ENCODE measurements at places on chromosomes 4 and X.
A peak's percentile ranks its signal among the peaks of the same experiment; 100 is the strongest.

DNA sequence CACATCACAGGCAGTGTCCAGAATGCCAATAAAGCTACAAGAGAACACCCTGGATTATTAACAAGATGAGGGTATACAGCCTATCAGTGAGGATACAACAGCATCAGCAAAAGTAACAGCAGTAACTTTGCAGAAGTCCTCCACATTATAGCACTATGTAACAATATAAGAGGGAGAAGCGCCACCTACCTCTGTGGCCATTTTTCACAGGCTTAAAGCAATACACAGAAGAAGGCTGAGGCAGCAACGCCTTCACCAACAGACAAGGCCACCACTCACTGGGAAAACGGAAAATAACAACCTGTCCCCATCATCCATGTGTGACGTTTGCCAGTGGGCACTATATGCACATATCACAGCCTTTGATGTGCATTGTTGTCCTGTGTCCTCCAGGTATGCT lies 12.5 kb downstream of the RTL8B start:
- ATAC-seq, result no peak

DNA sequence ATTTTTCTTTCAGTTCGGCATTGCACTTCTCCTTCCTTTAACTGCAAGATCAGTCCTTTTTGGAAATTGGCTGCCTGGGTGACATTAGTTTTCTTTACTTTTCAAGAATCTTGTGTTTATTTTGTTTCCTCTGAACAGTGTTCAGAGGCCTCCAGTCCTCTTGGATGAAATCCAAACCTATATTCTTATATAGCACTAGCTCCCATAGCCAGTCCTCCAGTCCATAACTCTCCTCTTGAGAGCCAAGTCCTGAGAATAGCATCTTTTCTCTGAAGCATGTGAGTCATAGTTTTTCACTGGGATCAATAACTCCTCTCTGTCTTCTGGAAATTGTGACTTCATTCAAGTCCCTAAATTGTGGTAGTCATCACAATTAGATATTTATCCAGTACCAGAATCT lies 357.5 kb downstream of the RAPGEF2 start:
- no peak for ATAC-seq

DNA sequence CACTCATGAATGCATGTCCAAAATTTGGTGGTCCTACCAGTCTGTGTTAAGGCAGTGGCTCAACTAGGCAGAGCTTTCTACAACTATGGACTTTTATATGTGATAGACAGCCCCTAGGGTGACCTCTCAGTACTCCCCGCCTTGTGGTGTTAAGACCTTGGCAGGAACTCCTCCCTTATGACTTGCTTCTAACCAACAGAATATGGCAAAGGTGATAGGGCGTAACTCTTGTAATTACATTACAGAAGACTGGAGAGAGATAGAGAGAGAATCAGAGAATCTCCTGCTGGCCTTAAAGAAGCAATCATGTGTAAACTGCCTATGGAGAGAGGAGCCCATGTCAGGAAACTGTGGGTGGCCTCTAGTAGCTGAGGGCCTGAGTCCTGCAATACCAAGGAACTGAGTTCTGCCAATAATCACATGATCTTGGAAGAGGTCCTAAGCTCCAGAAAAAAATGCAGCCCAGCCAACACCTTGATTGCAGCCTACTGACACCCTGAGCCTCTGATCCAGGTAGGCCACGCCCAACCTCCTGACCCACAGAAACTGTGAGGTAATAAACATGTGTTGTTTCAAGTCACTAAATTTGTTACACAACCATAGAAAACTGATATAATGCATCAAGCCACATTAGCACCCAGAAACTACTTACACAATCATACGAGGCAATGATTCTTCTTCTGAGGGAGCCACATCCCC lies 68.9 kb downstream of the INPP4B start:
- ATAC-seq, result no peak

GRCh38 chrX:40698851-40699250 lies 36.5 kb downstream of the MED14 start:
- ATAC-seq, result no peak

DNA sequence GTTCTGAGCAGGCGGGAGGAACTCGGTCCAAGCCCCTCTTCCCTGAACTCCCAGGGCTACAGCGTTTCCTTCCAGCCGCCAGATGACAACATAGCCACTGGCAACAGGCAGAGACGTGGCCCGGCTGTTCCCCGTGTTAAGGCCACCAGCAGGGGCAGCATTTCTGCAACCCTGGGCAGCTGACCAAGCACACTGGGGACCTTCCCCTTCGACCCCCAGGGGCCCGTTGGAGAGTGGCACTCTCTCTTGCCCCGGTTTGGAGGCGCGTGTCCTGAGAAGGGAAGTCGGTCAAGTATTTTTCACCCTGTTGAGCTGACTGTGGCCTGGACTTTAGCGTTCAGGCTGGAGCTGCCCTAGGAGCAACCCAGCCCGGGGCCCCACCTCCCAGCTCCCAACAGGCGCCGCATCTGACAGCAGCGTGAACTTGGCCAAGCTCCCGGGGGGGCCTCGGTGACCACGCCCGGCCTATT lies 37.6 kb downstream of the ZBTB49 start:
- ATAC-seq, result no peak

- ATAC-seq, result no peak
Observed at GRCh38 chr4:113437129-113437528, 324.4 kb downstream of the CAMK2D start.

GRCh38 chrX:106437407-106437806 lies 174.4 kb upstream of the RADX start:
- ATAC-seq, result no peak

DNA sequence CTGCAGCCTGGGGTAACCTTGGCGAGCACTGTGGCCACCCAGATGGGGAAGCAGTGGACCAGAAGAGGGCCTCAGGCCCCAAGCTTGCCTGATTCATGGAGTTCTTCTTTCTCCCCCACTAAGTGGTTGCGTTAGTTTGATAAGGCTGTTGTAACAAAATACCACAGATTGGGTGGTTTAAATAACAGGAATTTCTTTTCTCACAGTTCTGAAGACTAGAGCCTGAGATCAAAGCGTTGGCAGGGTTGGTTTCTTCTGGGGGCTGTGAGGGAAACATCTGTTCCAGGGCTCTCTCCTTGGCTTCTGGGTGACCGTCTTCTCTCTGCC lies 105.7 kb upstream of the GATB start:
- ATAC-seq, result no peak

DNA sequence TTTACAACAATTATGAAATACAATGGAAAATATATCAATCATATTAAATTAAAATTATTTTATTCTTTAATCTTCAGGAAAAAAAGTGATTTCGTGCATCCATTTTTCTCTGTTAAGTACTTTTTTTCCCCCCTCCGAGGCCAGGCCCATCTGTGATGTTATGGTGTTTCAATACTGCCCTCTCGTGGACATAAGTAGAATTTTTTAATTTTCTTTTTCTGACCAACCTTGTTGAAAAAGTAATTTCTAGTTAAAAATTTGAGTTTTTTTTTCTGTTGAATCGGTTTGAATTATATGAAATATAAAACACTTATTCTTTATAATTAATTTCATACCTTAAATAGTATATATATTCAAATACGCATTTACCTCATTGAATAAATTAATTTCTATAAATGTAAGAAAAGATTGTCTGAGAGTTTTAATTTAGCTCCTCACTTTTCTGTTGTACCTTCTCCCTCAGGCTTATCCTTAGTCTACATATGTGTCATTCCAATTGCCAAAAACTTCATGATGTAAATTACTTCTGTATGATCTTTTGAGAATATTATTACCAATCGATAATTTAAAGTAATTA lies 175.8 kb upstream of the TECRL start:
- no peak for ATAC-seq

GRCh38 chr4:1907848-1908525 lies 36.8 kb downstream of the NSD2 start:
- ATAC-seq, result no peak

GRCh38 chr4:129377131-129377845 lies 281.3 kb downstream of the C4orf33 start:
- ATAC-seq, result no peak

- no peak for ATAC-seq
Observed at GRCh38 chr4:55359397-55359916, 13.4 kb downstream of the SRD5A3 start.

DNA sequence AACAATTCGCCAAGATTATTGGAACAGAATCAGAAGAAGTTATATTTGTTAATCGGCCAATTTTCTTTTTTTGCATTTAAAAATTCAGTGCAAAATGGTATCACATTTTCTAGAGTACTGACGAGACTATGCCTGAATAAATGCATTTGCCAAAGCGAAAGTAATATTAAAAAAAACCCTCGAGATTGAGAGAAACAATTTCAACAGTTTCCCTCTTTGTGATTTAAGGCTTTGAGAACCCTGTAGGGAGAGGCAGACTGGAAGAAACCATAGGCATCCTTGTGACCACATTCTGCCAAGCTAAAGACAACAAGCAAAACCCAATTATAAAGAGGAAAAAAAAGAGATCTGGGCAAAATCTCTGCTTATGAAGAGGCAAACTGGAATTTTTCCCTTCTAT lies 218.1 kb upstream of the GK2 start:
- ATAC-seq, result no peak

DNA sequence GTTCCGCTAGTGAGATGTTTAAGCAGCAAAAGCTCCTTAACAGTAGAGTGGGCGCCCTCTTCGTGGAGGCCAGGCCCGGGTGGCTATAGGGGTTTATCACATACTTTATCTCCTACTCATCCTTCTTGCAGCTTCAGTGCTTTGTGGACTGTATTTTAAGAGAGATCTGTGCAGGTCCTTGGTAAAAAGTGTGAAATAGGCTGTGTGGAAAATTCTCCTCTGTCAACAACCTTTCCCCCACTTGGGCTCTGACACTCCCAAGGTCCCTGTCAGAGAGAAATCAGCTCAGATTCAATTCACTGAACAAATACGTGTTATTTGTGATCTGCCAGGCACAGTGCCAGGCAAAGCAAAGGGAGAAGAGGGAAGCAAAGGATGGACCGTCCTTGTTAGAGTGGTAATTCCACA lies 214.3 kb upstream of the PPARGC1A start:
- no peak for ATAC-seq

- ATAC-seq, result no peak
Observed at GRCh38 chr4:82797405-82798111, 1.0 kb downstream of the SCD5 start.

DNA sequence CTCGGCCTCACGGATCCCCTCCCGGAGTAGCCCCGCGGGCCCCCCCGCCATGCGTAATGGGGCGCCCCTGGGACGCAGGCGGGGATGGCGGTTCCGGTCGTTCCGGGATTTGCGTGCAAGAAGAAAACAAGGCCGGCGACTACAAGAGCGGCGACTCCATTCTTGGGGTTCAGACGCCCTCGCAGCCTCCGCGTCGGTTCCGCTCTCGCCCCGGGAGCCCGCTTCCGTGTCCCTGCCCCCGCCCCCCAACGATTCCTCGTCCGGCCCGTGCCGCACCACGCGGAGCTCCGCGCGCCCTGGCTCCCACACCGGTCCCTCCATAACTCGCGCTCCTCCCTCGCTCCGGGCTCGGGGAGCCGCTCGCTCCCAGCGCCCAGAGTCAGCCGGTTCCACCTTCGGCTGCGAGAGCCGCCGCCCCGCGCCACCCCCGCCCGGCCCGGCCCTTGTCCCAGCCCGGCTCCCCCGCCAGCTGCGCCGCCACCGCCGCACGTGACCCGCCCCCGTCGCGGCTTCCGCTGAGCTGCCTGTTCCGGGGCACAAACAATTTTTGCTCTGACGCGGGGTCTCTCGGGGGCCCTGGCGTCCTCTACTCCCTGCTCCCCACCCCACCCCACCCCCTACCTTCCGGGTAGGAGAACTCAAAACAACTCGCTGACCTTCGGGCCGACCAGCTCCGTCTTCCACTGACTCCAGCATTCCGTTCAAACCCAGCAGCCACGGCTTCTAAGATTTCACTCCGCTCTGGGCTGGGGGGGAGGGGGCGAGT lies 78.8 kb upstream of the BCOR start:
- peak; percentile 40 for ATAC-seq

DNA sequence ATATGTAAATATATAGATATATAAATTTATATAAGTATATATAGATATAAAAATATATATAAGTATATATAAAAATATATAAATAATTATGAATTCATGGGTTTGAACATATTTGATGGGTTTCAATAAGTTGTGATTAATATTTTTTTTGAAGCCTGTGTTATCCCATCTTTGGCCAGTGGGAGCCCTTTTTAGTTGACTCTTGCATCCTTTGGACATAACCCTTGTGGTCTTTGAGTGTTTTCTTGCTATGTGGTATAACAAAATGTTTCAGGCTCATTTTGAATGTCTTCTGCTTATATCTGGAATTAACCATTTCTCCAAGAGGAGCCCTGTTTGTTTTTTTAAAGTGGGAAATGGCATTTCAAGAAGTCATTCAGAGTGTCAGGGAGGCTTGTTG lies 15.2 kb downstream of the SNX25 start:
- ATAC-seq, result no peak

GRCh38 chrX:17725181-17725580 lies 12.1 kb upstream of the SCML1 start:
- ATAC-seq, result no peak

- ATAC-seq, result peak; percentile 83
Observed at GRCh38 chr4:89509708-89510281, 202.2 kb upstream of the GPRIN3 start.

GRCh38 chr4:109826719-109827118 lies 1.1 kb upstream of the RRH start:
- no peak for ATAC-seq

DNA sequence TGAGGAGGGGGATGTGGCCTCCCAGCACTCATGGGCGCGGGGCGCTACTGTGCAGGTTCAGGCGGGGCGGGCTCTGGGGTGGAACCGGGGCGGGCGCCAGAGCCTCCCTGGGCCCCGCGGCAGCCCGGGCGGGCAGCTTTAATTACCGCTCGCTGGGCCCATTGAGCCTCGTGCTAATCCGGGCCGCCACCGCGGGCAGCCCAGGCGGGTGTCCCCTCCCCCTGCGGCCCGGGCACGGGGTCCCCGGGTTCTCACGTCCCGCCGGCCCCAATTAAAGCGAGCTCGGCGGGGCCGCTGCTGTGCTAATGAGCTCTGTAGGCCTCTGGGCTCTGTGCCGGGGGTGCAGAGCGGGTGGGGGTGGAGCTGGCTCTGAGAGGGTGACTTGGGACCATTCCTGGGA lies 22.8 kb upstream of the FGFR3 start:
- no peak for ATAC-seq

GRCh38 chr4:67884701-67885100 lies 899 bp upstream of the TMPRSS11D start:
- no peak for ATAC-seq

DNA sequence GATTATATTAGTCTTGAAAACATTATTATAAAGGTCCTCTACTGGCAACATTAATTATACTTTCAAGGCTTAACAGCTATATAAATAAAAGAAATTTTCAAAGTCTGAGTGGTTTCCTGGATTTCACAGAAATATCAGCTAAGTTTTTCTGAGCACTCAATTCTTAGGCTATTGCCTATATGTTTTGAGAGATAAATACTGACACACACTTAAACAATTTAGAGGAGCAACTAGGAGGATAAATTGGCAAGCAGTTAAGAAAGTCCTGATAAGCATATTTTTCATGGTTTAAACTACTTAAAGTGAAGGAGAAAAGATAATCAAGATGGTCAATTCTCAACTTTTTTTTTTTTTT lies 2.7 kb upstream of the MGARP start:
- ATAC-seq, result no peak

Measured in activated CD4-positive, CD25-positive, alpha-beta regulatory T cell treated with anti-CD3 and anti-CD28 coated beads, Interleukin-2, amount 50 U/mL, for 24 hours (primary cell).